ENCODE measurements at places on chromosomes 4 and X.

GRCh38 chr4:169663831-169664230 is 43.5 kb downstream of the CLCN3 start:
- no peak for DNase-seq

DNA sequence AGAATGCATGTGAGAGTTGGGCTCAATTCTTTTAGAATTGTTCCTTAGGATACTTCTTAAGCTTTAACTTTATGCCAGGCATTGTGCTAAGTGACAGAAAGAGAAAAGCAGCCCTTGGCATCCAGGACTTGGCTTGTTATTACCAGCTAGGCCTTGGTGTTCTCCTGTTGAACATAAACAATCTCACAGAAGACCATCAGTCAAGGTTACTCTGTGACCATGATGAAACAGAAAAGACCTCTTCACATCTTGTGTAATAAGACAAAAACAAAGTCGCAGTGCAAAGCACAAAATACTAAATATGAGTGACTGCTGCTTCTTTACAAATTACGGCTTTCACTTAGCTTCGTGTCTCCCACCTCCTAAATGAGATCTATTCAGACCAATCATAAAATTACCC is 71.6 kb downstream of the CHIC2 start:
- no peak for DNase-seq

DNA sequence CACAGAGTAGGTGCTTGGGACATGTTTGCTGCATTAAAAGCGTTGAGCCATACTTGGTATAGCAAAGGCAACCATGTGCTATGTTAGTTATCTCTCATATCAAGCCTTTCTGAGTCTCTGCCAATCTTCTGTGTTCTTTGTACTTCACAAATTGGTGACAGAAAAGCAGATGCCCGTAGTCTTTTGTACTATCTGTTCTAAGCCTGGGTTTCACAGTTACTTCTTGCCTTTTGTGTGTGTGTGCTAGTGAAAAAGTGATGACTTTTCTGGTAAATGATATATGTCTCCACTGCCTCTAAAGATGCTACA is 16.1 kb upstream of the KLHL2 start:
- no peak for DNase-seq

DNA sequence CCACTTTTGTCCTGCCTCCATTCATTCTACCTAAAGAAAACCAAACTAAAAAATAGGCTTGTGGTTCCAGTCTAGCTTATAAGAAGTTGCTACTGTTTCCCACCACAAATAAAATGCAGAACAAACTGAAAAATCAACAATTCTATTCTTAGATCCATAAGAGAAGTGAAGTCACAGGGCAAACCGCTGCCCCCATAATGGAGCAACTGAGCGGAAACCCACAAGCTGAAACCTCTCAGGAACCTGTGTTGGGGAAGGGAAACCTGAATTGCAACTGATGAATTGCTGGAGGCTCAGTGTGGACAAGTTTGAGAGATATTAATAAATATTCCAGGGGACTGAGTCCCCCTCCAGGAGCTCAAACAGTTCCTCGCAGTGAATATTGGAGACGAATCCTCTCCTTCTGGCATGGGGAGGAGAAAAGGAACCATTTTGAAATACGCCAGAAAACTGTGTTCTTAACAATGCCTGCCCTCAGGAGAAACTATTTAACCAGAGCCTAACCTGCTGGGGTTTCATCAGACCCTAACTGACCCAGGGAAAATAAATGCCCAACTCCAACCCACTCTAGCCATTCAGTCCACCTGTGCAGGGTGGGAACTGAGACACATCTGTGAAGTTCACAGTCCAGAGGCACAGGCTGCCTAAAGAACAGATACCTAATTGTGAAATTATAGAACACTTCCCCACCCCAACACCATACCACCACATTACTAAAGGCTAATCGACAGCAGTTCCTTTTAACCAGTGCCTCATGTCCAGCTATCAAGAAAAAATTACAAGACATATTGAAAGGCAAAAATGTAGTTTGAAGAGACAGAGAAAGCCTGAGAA is 22.8 kb upstream of the SH3RF1 start:
- no peak for DNase-seq
